ENCODE measurements at places on chromosomes 11 and 22.

DNA sequence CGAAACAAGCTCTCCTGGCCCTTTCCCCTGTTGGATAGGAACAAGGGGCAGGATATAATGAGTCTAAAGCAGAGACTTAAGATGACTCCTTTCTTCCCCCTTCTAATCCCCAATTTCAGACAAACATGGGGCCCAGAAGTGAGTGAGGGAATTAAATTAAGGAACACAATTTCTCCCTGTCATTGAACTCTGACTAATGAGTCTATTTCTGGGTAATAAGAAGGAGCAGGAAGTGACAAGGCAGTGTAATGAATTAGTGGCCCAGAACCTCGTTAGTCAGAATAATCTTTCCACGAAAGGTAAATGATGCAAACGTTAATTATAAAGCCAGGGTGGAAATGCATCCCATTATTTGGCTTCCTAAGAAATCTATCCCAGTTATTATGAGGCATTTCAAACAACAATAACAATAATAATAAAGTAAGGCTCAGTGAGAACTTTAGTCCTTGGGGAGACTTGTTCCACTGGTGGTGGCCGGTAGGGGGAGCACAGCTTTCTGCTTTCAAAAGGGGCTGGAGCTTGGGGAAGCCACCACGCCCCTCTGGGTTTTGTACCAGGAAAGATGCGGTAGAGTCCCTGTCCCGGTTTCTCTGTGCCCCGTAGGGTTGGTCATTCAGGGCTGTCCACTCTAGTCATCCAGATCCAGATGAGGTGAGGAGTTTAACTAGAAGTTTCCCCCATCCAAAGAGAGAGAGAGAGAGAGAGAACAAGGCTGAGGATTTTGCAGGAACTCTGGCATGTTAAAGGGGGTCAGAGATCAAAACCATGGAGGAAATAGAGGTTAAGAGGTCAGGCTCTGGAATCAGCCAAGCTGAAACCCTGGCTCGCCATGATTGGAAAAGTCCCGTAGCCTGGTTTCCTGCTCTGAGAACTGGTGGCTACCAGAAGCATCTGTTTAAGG is 298.3 kb downstream of the NTM start:
- no peak for DNase-seq

DNA sequence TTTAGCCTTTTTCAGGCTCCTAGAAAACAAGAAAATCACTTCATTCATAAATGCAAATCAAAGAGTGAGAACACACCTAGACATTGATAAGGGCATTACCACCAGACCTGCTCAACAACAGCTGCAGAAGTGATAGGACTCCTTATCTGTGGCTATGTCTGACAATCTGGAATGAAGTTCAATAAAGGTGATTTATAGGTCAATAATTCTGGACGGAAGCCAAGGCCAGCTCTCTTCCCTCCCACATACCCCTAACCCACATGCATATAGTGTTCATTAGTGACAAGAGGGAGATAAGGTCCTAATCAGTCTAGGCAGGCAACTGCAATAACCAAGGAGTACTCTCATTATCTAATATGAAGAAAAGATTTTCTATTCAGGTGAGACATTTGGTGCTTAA is 111.3 kb downstream of the ETS1 start:
- DNase-seq: no peak

GRCh38 chr11:44176546-44177213 is 81.2 kb downstream of the EXT2 start:
- DNase-seq: no peak

DNA sequence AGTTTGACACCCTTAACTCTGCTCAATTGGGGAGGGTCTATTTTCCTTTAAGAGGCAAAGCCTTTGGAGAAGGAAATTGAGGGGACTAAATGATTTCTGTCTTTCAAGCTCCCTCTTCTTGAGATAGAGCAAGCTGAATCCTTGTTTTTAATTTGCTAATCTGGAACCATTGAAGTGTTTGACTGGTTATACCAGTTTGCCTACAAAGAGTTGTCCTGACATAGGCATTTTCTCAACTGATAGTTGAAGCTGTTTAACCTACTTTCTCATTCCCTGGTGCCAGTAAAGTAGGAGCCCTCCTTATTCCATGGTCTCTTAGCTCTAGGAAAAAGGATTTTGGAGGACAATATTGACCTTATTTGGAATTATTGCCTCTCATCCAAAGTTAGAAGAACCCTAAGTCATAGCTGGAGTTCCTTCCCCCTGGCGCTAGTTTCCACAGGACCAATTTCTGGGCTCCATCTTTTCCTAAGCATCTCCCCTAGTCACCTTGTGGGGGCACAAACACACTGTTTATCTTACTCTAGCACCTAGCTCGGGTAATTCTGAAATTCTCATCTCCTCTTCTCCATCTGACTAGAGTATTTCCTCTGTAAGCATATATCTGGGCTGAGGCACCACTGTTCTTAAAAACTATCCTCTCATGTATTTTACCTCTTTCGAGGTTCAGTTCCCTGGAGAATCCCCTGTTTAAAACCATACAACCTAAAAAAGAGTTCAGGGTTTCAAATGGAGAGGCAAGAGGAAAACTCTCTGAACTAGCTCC is 7.4 kb downstream of the ZDHHC5 start:
- DNase-seq: no peak

GRCh38 chr22:45504373-45505341 is 2.0 kb downstream of the FBLN1 start:
- DNase-seq: no peak

- no peak for DNase-seq
Observed at GRCh38 chr11:57484141-57484710, 23.9 kb downstream of the RTN4RL2 start.

- peak; percentile 21 for DNase-seq
Observed at GRCh38 chr11:77547863-77548551, 41.7 kb upstream of the AQP11 start.

- DNase-seq: no peak
Observed at GRCh38 chr11:45961751-45962240, 39.3 kb downstream of the LARGE2 start.

- no peak for DNase-seq
Observed at GRCh38 chr22:43861529-43861928, 784 bp downstream of the SULT4A1 start.

GRCh38 chr22:47011859-47012258 is 249.4 kb downstream of the TBC1D22A start:
- DNase-seq: no peak

DNA sequence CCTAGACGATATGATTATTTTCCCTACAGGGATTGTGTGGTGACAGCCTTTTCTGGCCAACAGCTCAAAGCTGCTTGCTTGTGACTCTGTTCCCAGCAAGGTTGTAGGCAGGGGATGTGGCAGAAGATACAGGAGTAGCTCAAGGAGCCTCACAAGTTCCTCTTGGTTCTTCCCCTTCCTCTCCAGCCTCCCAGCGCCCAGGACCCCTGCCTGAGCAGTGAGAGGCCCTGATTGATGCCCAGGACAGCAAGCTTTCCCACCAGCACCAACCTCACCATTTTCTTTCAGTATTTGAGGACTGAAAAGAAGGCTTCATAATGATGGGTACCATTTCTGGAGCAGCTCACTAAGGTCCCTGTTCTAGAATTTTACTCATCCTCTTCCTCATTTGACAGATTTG is 248.0 kb downstream of the TENM4 start:
- no peak for DNase-seq

DNA sequence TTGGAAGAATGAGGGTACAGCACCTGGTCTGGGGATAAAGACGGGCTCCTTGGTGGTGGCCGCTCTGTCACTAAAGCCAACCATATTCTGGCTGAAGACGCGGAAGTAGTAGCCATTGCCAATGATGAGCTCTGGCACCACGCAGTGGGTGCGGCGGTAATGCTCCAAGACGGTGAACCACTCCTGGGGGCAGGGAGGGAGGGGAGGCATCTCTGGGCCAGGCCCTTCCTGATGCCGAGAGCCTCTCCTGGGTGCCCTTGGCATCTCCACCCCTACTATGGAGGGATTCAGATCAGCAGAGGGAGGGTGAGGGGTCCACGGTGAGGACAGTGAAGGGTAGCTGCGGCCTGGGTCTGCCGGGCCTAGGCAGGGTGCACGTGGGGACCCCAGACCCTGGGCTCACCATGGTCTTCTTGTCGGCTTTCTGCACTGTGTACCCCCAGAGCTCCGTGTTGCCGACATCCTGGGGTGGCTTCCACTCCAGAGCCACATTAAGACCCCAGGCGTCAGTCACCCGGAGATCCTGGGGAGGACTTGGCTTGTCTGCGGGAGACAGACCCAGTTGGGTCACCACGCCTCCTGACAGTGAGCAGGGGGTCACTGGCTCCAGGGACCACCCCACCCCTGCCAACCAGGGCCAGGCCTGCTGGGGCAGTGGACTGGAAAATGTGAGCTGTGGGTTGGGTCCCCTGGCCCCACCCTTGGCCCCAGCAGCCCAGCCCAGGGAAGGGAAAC is 19.5 kb downstream of the MYBPC3 start:
- no peak for DNase-seq

- DNase-seq: no peak
Observed at GRCh38 chr11:125270711-125271110, 106.2 kb downstream of the PKNOX2 start.

- DNase-seq: no peak
Observed at GRCh38 chr11:66069715-66070603, at the start of gene PACS1. Gene PACS1 (plus strand): TSS chr11:66070272. CDS start chr11:66070487, 215 bp downstream.

- DNase-seq: no peak
Observed at GRCh38 chr11:113189909-113190667, 124.3 kb upstream of the TTC12 start.

DNA sequence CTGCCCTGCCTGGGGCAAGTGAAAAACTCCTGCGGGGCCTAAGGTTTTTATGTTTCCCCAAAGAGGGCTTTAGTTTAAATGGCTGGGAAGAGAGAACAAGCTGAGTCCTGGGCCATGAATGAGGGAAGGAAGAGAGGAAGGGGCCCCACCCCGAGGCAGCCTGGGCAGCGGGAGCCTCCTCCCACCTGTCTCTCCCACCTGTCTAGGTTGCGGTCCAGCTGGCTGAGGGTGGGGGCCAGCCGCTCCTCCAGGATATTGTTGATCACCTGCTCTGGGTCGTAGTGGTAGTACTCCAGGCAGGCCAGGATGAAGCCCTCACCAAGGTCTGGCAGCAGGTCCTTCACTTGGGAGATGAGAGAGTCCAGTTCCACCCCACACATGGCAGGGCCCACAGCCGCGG is 34.6 kb downstream of the UQCR10 start:
- DNase-seq: no peak

GRCh38 chr11:132559331-132560036 is 972.8 kb downstream of the OPCML start:
- no peak for DNase-seq

DNA sequence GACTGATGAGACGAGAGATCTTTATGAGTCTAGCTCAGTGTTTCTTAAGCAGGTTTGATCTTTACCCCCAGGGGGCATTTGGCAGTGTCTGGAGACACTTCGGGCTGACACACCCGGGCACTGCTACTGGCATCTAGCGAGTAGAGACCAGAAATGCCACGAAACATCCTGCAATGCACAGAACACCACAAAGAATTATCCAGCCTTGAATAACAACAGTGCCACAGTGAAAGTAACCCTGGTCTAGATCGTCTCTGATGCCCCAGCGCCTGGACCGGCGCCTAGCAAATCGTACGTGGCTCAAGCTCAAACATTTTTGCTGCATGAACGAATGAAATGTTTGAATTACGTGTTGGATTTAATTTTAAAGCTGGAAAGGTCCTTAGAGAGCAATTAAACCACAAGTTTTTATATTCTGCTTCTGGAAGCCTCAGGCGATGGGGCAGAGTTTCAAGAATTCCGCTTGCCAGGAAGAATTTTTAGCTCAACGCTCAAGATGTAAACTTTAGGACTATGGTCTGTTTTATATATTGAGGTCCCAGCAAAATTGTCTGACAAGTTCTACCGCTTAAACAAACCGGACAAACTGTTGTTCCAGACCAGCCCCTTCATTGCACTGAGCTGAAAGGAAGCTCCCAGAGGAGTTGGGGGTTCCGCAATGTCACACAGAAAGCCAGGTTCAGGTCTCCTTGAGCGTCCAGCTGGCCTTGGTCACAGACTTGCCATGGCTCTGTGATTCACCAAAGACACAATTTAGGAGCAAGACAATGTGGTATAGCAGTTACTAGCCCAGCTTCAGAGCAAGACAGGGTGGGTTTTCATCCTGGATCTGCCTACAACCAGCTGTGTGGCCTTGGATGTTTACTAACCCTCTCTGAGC is 44.2 kb upstream of the SMTN start:
- peak; percentile 52 for DNase-seq

DNA sequence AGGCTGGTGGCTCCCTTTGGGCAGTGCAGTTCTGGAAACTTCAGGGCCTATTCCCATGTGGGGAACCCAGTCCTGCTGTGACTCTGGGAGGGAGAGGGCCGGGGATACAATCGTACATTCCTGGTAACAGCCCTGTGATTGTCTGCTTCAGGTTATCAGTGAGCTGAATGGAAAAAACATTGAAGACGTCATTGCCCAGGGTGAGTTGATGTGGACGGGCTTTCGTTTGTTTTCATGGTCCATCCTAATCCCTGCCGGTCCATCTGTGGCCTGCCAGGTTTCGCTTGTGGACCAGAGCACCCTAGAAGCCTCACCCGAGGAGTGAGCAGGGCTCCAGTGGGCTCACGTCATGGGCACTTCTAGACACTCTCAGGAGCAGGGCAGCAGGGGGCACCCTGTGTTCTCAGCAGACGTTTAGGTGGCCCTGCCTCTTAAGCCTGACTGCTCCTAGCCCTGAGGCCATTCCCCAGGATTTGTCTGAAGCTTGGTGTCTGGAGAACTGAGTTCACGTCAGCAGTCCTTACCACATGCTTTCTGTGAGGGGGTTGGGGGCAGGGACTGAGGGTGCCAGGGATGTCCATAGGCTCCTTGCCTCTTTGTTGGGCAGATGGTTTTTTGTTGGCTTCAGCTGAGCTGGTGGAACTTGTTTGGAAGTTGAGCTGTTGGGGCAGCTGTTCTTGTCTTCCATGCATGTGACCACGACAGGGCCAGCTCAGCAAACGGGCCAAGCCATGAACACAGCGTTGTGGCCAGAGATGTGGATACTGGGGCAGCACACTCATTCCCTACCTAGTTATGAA is 1.9 kb downstream of the RPLP2 start:
- no peak for DNase-seq

- no peak for DNase-seq
Observed at GRCh38 chr22:49483946-49484345, 343.7 kb downstream of the BRD1 start.

GRCh38 chr22:19904174-19904856 is 37.3 kb upstream of the COMT start:
- no peak for DNase-seq

GRCh38 chr11:107929611-107930200 is 1.5 kb downstream of the RAB39A start:
- no peak for DNase-seq

- no peak for DNase-seq
Observed at GRCh38 chr11:89498845-89499448, 7.8 kb upstream of the NOX4 start.
